ENCODE measurements at places on chromosomes 2 and 18.
A peak's percentile ranks its signal among the peaks of the same experiment; 100 is the strongest.

DNA sequence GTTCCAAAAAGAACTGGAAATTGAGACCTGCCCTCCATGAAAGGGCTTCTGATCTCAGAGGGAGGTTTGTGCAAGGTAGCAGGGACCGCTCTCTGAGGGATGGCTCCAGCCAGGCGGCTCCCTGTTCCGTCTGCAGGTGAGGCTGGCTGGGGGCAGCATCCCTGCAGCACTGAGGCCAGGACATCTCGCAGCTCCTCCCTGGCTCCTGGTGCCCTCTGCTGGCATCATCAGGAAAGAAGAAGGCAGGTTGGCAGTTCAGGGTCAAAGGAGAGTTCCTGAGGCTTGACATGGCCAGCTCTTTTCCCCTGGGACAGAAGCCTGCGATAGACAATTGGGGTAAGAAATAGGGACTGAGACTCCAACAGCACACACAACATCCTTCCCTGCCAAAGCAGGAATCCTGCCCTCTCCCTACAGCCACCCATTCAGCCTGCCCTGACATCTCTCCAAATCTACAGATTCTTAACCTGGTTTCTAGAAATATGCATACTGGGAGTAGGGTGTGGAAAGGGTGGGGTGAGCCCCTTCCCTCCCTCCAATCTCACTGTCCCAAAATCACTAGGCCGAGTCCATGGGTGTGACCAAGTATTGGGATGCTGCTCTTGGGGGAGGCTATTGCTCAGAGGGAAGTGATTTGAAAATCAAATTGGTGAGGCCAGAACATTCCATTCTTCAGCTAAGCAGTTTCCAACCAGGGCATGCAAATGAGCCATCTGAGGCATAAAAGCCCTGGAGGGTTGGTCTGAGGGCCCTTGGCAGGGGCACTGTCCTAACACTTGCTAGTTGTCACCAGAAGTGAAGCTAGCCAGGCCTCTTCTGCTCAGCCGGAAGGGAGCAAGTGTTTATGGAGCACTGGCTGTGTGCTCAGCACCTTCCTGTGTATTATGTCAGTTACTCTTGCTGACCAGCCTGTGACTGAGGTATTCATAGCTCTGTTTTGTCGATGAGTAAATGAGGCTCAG is 185.4 kb downstream of the TFCP2L1 start:
- peak; percentile 71 for DNase-seq

DNA sequence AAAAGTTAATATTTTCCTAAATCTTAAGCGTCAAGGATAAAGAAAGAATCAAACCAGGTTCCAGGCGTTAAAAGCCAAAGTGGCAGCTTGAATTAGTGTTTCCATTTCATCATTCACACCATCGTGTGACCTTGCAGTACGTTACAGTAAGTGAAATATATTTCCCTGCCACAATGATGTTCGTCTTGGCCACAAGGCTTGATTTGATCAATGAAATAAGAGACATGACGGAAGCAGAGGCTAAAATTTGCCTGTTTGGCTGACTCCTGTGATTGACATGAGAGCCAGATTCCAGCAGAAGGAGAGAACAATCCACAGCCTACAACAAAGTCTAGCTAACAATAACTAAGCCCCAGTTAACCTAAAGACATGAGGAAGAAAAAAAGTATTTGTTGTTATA is 62.0 kb downstream of the ASXL2 start:
- no peak for DNase-seq

- no peak for DNase-seq
These were observed 17.3 kb downstream of the BIN1 start for GRCh38 chr2:127089478-127090235.

DNA sequence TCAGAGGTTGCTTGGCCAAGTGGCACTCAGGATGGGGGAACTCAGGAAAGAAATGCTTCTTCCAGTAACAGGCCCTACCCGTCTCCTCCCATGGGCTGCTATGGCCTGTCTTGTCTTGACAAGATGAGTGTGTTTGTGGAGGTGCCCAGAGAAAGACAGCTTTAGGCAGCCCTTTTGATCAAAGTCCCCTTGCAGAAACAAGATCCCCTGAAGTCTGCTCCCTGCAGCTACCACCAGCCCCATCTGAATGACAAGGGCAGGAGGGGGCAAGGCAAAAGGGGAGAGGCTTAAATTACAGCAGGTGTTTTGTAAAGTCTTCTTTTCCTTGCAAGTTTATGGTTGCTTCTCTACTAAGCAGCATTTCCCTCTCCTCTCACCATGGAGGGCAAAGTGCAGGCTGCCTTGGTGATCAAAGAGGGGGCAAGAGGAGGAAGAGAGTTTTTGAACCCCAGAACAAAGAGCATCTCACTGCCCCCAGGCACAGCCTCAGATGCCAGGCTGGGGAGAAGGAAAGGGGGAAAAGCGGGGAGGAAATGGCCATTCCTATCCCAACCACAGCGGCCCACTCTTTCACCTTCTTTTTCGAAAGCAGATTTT is 6.7 kb downstream of the EVA1A start:
- peak; percentile 52 for DNase-seq

- no peak for DNase-seq
These were observed 15.0 kb downstream of the KCNJ13 start for GRCh38 chr2:232761301-232761907.

DNA sequence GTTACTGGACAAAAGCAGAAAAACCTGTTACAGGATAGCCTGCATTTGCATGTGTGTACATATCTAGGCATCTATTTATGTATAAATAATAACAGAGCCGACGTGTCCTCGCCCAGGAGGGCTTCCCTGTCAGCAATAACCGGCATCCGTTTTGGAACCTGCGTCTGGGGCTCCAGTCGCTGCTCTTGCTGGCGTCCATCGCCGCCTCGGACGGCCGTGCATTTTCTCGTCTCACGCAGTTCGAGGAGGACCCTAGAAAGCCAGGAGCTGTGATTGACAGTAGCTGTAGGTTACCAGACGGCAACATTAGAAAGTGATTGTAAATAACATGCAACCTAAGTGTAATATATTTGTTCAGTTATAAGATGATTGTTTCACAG is 132.6 kb downstream of the NFATC1 start:
- DNase-seq = no peak

GRCh38 chr2:240293557-240294461 is 141.7 kb upstream of the GPC1 start:
- no peak for DNase-seq

GRCh38 chr18:79615586-79615985 is 64.0 kb upstream of the CTDP1 start:
- DNase-seq = no peak
